ENCODE measurements at places on chromosomes 1 and 21. TPM values are rescaled to one million over a fixed set of nuclear protein-coding genes. Genes with fewer than 3 reads are reported as not detected.

MAN1C1 gene
- 0.25 TPM for total RNA-seq

NTRK1 gene
- 0.11 TPM for total RNA-seq

CTSS gene
- 16.6 TPM for total RNA-seq

GOLT1A gene
- total RNA-seq = 4.7 TPM

ESPN gene
- 0.44 TPM for total RNA-seq
